ENCODE measurements at places on chromosomes 2 and 18.

DNA sequence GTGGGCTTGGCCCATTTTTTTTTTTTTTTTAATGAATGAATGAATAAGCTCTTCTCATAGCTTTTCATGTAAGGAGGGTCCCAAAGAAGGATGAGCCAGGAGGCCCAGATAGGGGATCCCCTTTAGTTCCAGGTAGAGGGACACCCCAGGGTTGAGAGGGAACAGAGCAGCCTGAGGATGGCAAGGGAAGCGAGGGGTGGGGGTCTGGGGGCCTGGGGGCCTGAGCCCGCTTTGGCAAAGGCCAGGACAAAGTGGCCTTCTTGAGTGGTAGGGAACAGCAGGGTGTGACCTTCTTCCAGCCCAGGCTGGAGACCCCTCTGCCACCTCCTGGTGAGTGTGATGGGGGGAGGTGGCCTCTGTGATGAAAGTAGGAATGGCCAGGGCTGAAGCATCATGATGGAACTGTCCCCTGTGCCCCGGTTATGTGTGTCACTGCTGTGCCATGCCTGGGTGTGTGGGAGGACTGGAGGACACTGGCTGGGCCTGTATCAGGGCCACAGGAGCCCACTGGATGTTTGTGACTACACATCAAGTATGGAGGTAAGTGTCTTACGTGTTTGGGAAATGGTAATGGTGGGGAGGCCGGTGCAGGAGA, 263.5 kb upstream of the HDAC4 start:
- DNase-seq, result no peak

GRCh38 chr2:74762789-74763188, 71.1 kb upstream of the HK2 start:
- no peak for DNase-seq

- no peak for DNase-seq
Measured at GRCh38 chr18:58527952-58528287, 101.0 kb downstream of the ALPK2 start.

GRCh38 chr2:110166266-110166665, 38.5 kb downstream of the NPHP1 start:
- DNase-seq, result no peak

DNA sequence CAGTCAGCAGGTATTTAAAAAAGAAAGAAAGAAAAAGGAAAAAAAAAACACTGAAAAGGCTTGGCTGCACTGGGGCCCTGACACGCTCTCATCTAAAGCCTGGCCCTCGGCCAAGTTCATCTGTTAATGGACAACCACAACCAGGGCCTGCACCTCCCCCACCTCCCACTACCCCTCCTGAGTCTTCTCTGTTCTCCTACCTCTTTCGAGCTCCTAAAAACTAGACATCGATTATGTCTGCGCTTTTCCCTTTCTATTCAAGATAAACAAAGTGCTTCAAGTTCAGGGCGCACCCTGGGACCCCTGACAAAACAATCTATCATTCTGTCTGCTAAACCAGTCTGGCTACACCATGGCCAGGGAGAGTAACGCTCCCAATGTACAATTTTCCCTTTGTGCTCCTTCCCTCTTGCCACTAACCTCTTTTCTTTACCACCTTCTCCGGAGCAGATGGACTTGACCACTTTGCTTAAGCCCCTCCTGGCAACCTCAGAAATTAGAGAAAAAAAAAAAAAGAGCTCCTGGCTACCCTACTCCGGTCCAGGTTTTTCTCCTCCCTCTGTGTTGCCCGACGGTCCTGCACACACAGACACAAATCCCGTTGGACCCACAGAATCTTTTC, 22.7 kb downstream of the BCL11A start:
- DNase-seq, result no peak

DNA sequence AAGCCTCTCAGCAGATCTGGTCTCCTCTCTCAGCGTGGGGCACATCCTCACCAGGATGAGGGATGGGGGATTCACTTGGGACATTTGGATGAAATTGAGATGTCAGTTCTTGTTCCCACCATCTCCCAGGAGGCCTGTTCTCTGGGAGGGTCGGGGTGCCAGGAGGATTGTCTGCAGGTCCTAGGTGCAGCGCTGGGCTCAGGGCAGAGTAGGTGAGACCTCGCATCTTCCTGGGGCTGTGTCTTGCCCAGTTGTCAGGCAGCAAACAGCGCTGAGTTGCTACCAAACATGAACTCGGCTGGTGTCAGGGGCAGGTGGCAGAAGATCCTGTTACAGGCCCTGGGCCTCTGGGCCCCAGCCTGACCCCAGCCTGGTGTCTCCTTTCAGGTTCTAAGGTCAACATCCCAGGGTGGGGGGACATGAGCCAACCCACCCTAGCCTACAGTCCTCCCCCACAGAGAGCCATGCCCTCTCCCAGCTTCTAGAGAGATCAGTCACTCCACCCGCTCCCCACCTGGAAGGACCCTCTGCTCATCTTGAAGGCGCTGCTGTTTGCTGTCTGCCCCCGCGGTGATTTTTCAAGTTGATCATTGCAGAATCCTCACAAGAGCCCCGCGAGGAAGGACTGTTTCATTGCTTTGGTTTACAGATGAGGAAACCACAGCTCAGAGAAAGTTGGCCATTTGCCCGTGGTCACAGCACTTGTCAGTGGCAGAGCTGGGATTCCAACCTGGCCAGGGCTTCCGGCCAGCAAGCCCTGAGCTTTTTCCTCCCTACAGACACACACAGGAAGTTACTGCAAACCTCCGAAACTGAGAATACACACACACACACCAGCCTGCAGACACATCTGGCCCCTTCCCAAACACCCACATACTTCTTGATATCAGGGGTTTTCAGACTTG, 83.9 kb downstream of the STPG4 start:
- DNase-seq, result peak; percentile 79

DNA sequence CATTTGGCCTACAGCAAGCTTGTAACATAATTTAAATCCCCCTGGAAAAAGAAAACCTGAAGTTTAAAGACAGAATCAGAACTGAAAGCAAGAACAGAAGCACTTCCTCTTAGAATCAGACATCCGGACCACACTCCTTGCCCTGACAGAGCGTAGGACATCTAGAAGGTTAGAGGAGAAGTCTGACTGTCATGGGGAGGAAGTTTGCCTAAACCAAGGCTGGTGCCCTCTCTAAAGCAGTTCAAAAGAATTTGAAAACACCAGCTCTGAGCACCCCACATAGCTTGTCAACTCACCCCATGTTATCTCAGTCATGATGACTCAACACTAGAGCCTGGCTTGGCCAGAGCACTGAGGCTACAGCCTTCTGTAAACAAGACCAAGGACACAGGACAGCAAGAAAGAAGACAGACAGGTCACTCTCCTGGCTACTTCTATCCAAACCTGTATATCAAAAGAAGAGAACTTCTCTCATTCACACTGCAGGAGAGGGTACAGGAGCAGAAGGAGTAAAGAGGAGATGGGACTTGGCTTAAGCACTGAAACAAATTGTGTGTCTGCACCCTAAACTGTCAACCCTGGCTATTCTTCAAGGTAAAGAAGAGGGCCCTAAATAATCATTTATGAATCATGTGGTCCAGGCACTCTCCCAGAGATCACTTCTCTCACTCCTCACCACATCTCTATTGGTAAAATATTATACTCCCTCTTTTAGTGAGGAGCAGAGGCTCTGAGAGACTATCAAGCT, 198.6 kb downstream of the MEMO1 start:
- DNase-seq, result peak; percentile 72

DNA sequence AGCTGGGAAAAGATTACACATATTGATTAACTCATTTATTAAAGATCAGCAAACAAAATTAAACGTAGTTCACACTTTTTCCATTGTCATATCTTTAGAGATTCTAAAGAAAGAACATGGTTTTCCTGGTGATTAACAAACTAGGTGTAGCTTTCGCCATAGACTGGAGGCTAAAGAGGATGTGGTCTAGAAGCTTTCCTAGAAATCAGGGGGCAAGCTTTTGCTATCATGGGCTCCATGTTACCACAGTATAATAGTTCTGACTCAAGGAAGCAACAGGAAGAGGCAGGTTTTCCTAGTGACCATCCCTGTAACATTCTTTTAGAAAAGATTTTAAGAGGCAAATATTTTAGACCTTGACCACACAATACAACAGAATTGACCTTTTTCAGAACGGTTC, 232.7 kb downstream of the METTL4 start:
- no peak for DNase-seq

DNA sequence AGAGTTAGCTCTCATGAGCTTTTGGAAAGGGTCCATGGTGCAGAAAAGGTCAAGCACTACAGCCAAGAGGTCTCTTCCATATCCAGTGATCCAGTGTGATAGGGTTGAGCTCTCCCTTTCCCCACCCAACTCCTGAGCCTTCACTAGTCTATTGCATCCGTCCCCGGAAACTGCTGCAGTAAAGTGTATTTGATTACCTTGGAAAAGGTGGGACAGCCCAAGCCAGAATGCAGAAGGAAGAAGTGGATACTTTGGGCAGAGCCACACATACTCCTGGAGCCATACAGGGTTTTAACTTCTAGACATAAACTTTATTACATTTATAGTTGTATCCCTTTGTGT, 3.6 kb downstream of the PNKD start:
- DNase-seq, result no peak
